ENCODE measurements at places on chromosomes 16 and 17.

GRCh38 chr16:3641801-3642396 lies 12.6 kb upstream of the DNASE1 start:
- no peak for DNase-seq

DNA sequence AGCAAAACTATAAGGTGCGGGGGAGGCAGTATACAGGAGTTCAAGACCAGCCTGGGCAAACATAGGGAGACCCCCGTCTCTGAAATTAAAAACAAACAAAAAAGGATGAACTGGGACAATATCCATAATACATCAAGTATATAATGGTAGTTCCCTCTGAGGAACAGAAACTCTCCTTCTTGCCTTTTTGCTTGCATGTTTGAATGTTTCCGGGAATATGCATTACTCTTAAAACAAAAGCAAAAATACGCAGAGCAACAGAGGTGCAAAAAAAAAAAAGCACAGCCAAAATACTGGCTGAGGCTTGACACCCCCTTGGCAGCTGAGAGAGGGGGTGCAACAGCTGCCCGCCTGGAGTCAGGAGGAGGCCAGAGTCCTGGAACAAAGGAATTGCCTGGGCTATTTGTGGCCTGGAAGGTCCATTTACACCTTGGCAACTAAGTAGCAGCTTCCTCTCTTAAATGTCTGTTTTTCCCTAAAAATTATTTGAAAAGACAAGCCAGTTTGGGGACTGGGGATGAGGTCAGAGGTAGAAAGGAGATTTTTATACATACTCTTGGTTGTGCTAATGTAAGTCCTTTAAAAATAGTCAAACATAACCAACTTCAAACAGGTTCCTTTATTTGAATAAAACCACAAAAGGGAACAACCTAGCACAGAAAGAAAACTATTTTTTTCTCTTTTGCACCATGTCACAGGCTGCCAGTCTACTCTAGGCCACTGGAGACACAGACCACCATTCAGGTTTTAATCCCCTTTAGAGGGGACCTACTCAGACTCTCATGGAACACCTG lies 19.5 kb downstream of the USP7 start:
- no peak for DNase-seq

DNA sequence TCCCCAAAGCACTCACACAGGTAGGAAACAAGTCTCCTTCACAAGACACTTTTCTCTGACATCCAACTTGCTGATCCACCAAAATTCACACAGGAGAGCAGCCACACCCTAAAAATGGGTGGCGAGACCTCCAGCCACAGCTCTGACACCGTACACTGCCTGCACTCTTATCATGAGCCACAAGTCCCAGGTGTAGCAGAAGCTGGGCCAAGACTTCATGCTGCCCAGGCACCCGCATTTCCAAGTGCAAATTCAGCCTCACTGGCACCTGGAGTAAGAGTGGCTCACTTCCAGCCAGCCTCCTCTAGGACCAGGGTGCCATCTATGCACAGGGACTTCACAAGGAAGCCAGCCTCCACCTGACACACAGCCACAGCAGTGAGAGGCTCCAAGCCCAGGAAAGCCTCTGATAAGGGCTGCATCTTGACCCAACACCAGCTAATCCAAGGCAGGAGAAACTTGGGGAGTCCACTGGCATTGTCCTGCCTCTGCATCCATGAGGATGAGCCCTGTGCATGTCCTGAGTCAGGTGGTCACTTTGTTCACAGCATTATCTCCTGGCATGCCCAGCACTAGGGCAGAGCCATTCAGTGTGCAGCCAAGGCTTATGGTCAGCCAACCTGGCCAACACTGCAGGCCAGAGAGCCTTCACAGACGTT lies 2.6 kb upstream of the ZNF768 start:
- no peak for DNase-seq

- no peak for DNase-seq
Measured at GRCh38 chr16:56673921-56674320, 4.3 kb downstream of the MT1H start.

DNA sequence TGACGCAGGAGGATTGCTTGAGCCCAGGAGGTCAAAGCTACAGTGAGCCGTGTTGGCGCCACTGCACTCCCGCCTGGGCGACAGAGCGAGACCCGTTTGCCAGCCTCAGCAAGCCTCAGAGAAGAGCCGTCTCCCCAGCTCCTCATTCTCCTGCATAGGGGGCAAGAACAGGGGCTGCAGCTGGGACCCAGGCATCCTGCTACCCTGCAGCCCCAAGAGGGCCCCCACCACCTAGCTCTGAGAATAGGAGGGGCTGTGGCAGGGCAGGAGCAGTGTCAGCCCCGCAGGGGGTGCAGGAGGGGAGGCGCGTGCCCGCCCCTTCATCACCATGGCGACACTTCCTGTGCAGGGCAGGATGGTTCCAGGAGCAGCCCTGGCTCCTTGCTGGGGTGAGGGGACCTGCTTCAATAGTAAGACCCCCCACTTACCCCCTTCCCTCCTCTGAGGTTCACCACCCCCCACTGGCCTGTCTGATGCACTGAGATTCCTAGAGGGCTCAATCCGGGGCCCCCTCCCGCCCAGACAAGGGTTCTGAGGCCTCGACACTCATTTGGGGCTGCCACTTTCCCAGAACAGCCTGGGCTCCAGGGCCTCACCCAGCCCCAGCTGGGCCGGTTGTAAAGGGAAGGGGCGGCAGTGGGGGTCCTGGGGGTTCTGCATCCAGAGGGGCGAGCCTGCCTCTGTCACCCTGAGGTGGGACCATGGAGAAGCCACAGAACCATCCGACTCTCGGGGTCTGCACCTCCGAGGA lies 20.2 kb downstream of the VASN start:
- no peak for DNase-seq

DNA sequence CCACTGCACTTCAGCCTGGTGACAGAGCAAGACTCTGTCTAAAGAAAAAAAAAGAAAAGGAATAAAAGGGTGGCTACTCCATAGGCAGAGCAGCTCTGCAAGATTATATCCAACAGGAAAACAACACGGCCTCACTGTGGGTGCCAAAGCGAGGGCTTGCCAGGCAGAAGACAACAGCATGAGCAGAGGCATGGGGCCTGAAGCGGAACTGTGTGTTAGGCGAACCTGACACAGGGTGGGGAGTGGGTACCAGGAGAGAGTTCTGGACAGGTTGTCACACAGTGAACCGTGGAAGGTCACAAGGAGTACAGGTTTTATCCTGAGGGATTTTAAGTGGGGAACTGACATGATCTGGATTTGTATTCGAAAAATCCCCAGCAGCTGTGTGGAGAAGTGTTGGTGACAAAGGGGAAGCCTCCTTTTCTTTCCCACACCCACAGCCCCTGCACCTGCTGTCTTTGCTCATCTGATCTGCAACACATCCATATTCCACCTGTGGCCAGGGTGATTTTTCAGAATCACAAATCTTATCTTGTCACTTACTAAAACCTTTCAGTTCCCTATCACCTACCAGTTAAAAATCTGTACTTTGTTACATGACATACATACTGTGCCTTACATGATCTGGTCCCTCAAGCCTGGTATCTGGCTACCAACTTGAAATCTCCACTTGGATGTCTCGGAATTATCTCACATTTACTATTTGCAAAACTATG lies 23.2 kb upstream of the ARHGAP17 start:
- no peak for DNase-seq

DNA sequence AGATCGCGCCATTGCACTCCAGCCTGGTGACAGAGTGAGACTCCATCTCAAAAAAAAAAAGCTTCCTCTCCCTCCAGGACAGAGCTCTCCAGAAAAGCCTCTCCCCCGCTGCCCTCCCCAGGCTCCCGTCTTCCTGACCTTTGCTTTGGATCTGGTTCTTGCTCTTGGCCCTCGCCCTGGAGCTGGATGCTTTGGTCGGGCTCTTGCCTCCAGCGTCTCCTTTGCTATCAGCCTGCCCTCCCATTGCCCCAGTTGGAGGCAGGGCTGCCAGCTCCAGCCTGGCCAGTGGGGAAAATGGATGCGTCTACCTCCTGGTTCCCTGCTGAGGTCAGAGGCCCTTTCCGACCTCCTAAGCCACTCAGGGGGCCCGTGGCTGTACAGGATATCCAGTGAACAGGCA lies 35.9 kb downstream of the TRARG1 start:
- DNase-seq: no peak

DNA sequence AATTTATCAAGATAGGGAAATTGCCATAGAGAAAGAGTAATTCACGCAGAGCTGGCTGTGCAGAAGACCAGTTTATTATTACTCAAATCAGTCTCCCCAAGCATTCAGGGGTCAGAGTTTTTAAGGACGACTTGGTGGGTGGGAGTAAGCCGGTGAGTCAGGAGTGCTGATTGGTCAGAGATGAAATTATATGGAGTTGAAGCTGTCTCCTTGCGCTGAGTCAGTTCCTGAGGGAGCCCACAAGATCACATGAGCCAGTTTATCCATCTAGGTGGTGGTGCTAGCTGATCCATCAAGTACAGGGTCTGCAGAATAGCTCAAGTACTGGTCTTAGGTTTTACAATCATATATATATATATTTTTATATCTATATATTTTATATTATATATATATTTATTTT lies 6.0 kb upstream of the AQP8 start:
- DNase-seq: no peak

DNA sequence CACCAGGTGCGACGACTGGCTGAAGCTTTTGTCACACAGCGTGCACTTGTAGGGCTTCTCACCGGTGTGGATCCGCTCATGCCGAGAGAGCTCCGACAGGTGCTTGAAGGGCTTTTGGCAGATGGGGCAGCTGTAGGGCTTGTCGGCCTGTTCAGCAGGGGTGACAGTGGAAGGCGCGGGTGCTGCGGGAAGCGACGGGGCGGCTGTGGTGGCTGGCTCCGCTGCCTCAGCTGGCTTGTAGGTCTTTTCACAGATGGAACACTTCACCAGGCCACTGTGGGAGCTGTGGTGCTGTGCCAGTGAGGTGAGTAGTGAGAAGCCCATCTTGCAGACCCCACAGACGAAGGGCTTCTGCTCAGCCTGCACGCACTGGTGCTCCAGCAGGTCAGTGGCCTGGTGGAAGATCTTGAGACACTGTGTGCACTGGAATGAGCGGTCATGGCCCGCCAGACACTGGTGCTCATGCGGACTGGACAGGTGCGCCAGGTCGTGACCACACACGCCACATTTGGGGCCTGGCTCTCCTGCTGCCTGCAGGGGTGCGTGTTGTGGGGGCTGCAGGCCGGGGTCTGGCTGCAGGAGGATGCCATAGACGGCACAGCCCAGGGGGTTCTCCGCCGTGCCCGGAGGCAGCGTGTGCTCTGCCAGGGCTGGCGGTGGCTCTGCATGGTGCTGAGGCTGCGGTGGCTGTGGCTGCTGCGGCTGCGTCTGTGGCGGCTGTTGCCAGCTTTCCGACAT lies 2.8 kb downstream of the ZNF319 start:
- DNase-seq: no peak

- DNase-seq: no peak
Measured at GRCh38 chr17:8426094-8426720, 9.5 kb upstream of the NDEL1 start.

GRCh38 chr16:89607937-89608740 lies 5.3 kb upstream of the DPEP1 start:
- DNase-seq: no peak

DNA sequence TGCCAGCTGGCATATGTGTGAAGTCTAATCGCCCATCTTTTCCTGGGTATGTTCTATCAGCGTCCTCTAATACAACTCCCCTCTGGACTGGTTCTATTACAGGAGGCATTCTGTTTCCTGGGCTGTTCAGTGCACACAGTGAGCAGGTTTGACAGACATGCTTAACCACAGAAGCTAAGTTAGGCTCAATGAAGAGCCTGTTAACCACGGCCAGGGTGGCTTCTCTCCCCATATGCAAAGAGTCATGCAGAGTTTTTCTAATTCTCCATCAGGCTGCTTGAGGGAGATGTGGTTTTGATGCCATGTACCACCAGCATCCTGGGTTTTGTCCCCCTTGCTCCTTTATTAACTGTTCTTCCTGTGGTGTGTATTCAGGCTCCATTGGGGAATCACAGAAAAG lies 57.2 kb upstream of the ALOX12 start:
- DNase-seq: no peak

DNA sequence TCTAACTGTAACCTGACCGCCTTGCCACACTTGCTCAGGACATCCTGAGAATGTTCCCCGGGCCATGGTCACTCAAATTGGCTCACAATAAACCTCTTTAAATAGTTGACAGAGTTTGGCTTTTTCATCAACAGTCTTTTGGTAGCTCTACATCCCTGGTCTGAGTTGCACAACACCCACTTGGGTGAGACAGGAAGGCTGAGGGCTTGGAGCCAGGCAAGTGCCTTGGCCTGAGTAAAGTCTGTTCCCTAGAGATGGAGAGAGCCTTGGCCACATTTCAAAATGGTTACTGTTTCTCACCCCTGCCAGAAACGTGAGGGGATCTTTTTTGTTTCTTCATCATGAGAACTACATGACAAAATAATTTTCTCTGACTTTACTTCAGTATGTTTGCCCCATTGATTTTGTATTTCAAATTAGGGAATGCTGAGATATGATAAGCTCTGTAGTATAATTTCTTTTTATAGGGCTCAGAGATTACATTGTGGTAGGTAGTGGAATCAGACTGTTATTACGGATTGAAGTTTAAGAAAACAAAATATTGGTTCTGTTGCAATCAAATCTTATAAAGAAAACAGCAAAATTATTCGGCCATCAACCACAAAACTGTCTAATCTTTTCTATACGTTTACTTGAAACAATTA lies 53.9 kb upstream of the NETO2 start:
- no peak for DNase-seq

- no peak for DNase-seq
Measured at GRCh38 chr16:85146922-85147651, 34.8 kb upstream of the CIBAR2 start.

GRCh38 chr17:69997332-69997731 lies 77.7 kb upstream of the KCNJ16 start:
- no peak for DNase-seq

GRCh38 chr17:17567631-17568030 lies 23.9 kb downstream of the PEMT start:
- DNase-seq: no peak

GRCh38 chr16:10765772-10766171 lies 22.1 kb downstream of the NUBP1 start:
- DNase-seq: no peak

GRCh38 chr17:47622180-47622549 lies 27.6 kb upstream of the KPNB1 start:
- no peak for DNase-seq

- DNase-seq: no peak
Measured at GRCh38 chr17:69179227-69179952, 37.7 kb upstream of the ABCA6 start.

DNA sequence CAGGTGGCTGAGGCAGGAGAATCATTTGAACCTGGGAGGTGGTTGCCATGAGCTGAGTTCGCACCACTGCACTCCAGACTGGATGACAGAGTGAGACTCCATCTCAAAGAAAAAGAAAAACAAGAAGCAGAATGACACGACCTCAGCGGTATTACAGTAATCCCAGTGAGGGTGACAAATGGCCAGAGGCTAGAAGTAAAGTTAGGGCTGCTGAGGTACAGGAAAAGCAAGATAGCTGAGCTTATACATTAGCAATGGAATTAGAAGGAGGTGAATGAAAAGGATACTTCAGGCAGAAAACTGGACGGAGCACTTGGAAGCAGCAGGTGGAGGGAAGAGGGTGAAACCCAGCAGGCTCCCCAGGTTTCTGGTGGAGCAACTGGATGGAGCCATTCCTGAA lies 26.1 kb upstream of the AMZ2 start:
- no peak for DNase-seq

Data from activated CD4-positive, alpha-beta T cell treated with anti-CD3 and anti-CD28 coated beads, Interleukin-2, amount 50 U/mL, for 4 hours (primary cell).